ENCODE measurements at places on chromosomes 11 and 22.

DNA sequence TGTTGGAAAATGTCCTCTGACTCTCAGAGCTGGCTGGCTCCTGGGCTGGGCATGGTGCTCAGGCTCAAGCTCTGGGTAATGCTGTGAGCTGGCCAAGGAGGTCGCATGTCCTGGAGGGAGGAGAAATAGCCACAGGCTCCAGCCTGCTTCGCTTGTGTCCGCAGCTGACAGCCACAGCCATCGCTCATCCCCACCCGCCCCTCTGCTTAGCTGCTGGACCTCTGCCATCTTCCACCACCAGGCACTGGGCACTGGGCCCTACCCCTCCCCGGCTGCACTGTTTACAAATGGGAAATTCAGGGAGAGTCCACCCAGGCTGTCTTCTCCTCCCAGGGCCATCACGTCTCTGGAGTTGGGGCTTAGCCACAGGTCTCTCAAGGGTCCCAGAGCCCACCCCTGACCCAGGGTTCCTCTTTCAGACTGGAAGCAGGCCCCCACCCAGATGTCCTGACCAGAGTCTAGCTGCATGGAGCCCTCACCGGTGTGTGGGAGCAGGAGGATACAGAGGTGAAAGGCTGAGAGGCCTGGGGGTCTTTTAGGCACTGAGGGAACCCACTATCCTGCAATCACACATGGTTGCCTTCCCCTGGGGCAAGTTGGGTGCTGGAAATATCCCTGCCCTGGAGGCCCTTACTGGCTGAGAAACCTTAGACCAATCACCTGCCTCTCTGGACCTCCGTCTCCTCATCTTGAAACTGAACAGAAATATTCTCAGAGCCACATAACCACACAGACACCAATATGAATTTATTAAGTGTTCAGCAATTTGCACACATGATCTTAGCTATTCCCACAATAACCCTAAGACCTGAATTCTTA lies 62.7 kb downstream of the CD82 start:
- H3K4me3 ChIP-seq: no peak overlapping the region
- H3K27me3 ChIP-seq: no peaks in the 10 kb centered on the region
- no peak for DNase-seq
- peaks cover under 1% of the 10 kb centered on the region for H3K36me3 ChIP-seq
- H3K4me1 ChIP-seq: peaks cover 9% of the 10 kb centered on the region
- no peak overlapping the region for H3K27ac ChIP-seq

DNA sequence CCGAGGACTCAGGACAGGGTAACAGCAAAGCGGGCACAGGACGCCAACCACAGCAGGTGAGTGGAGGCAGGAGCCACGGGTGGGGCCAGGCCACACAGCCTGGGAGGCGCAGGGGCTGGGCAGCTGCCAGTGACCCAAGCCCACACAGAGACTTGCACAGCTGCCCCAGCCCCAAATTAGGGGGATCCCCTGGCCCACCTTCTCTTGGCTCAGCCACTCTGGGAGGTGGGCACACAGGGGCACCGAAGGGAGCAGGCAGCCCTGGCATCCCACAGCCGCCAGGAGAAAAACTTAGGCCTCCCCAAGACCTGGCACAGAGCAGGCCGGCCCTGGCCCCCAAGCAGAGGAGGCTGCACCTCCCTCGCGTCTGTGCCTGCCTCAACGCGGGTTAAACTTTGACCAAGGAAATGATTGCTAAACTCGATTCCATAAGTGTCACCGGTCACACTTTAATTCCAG lies at the start of gene SLC22A12:
Gene SLC22A12, plus strand, starts transcription at position 458 of the 459 bp plus-strand sequence. CDS start 337 bp downstream, outside the sequence.
- H3K4me3 ChIP-seq: no peak within 1 kb of the TSS
- H3K4me1 ChIP-seq: no peaks in the 10 kb centered on the region
- no peaks in the 10 kb centered on the region for H3K36me3 ChIP-seq

GRCh38 chr22:24010018-24010391 lies 1.1 kb upstream of the CABIN1 start:
- H3K27ac ChIP-seq: no peak overlapping the region
- H3K4me1 ChIP-seq: peaks cover 18% of the 10 kb centered on the region
- H3K4me3 ChIP-seq: no peak overlapping the region
- no peaks in the 10 kb centered on the region for H3K36me3 ChIP-seq
- no peaks in the 10 kb centered on the region for H3K27me3 ChIP-seq

DNA sequence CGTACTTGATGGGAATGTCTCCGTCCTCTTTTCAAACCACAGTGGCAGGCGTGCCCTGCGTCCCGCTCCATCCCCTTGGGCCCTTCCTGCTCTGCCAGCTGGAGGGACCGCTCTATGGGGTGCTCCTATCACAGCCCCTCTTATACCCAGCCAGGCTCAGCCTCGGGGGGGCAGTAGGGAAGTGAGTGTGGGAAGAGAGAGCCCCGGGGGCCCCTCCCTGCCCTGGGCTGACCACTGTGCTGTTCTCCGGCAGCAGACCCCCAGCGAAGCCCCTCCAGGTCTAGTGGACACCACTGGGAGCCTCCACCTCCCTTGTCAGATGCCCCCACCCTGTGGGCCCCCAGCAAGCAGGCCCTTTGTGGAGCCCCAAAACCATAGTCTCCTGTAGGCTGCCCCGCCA lies 572.5 kb downstream of the BRD1 start:
- peaks cover 3% of the 10 kb centered on the region for H3K27me3 ChIP-seq
- no peak overlapping the region for H3K27ac ChIP-seq
- no peaks in the 10 kb centered on the region for H3K4me1 ChIP-seq
- H3K4me3 ChIP-seq: no peak overlapping the region
- H3K36me3 ChIP-seq: no peaks in the 10 kb centered on the region
- no peak for DNase-seq

GRCh38 chr22:25083807-25084200 lies 115.9 kb upstream of the CRYBB3 start:
- no peak for DNase-seq
- no peaks in the 10 kb centered on the region for H3K27me3 ChIP-seq
- H3K27ac ChIP-seq: no peak overlapping the region
- H3K4me1 ChIP-seq: peaks cover 11% of the 10 kb centered on the region

DNA sequence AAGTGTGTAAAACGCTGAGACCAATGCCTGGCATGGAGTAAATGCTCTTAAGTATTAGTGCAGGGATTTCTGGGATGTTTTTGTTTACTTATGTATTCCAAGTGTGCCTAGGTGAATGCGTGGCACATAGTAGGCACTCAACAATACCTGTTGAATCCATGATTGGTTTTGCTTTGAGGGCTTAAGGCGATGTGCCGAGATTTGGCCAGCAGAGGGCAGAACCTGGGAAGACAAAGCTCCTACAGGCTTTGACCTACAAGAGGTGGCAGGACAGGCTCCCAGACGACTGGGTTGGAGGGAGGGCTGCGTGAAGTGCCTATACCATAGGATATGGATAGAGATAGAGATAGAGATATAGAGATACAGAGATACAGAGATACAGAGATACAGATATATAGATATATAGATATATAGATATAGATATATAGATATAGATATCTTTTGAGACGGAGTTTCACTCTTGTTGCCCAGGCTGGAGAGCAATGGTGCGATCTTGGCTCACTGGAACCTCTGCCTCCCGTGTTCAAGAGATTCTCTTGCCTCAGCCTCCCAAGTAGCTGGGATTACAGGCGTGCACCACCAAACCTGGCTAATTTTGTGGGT lies 13.9 kb downstream of the KCNE3 start:
- H3K27me3 ChIP-seq: no peaks in the 10 kb centered on the region
- no peak overlapping the region for H3K27ac ChIP-seq
- peaks cover 8% of the 10 kb centered on the region for H3K4me1 ChIP-seq

GRCh38 chr11:64593156-64594105 lies 2.4 kb downstream of the SLC22A12 start:
- H3K4me1 ChIP-seq: no peaks in the 10 kb centered on the region
- no peak for DNase-seq
- no peaks in the 10 kb centered on the region for H3K27me3 ChIP-seq
- H3K27ac ChIP-seq: no peak overlapping the region
- no peak overlapping the region for H3K4me3 ChIP-seq

GRCh38 chr11:18772211-18772610 lies 19.4 kb downstream of the PTPN5 start:
- no peak overlapping the region for H3K27ac ChIP-seq
- no peaks in the 10 kb centered on the region for H3K36me3 ChIP-seq
- H3K4me1 ChIP-seq: no peaks in the 10 kb centered on the region
